ENCODE measurements at places on chromosomes 2 and 18.

DNA sequence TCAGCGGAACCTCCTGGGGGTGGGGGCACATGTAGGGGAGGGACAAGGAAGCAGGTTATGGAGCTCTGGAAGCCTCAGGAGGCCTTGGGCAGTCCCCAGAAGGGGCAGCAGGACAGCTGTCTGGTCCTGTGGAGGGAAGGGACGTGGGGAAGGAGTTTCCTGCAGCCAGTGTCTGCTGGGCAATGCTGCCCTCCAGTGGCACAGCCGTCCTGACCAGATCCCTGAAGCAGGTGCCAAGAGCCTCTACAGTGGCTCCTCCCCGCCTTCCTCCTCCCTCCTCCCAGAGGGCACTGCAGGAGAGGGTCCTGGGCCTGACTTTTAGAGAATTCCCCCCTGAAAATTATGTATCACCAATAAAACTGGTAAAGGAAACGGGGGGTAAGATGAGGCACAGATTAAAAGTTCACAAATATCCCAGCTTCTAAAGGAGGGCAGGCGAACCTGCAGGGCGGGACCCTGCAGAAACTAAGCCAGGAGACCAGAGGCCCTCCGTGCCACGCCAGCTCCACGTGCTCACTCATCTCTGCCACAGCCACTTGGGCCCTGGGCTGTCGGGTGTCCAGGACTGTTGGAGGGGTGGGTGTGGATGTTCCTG is 258.5 kb downstream of the TWIST2 start:
- peak; percentile 65 for DNase-seq

DNA sequence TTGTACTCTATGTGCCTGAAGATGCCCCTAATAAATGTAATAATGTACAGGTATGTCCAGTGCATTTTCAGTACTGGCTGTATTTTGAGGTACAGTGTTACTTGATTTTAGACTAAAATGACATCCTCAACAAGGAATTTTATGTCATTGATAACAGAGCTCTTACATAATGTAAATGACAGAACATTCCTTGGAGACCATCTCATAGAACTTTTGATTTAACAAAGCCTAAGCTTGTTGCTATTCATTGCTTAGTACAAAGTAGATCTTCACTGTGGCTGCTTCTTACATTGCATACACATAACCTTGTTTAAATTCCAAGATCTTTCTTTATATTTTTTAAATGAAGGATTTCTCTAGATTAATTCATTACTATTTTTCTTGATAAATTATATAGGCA is 24.1 kb downstream of the DYNC1I2 start:
- DNase-seq = peak; percentile 25

- DNase-seq = no peak
These were observed 61.0 kb downstream of the MAP3K20 start for GRCh38 chr2:173136599-173136998.

GRCh38 chr2:30709516-30709915 is 97.7 kb downstream of the CAPN13 start:
- DNase-seq = no peak

- no peak for DNase-seq
These were observed 301.4 kb upstream of the CNTNAP5 start for GRCh38 chr2:123723706-123724105.

DNA sequence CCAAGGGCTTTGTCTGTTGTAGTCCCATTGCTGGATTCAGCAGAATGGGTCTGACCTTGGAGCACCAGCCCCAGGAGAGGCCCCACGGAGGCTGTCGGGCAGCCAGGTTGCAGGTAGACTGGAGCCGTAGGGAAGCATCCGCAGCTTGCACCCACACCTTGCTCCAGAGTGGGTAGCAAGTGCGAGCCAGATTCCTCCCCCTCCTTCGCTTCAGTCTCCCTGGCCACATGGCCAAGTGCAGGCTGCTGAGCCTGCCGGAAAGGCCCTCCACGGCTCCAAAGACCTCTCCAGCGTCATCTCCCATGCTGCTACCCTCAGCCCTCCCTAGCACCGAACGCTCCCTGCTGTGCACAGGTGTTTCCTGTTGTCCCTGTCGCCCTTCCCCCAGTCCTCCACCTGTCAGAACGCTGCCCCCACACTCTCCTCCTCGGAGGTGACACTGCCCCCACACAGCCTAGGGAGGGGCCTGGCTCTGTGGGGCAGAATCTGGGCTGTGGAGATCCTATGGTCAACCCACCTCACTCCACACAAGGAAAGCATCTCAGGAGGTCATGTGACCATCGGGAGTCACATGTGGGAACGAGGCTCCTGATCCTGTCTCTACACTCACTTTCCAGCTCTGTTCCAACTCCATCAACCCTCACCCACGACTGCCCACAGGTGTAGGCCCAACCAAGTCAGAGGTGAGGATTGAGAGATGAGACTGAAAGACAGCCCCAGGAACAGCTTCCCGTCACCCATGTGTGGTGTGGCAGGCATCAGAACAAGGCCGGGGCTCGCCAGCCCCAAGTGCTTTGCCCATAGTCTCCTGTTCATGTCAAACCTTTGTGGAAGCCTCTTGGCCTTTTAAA is 8.3 kb downstream of the KCNF1 start:
- DNase-seq = no peak

- DNase-seq = no peak
These were observed 61.8 kb downstream of the BIN1 start for GRCh38 chr2:127044977-127045661.

DNA sequence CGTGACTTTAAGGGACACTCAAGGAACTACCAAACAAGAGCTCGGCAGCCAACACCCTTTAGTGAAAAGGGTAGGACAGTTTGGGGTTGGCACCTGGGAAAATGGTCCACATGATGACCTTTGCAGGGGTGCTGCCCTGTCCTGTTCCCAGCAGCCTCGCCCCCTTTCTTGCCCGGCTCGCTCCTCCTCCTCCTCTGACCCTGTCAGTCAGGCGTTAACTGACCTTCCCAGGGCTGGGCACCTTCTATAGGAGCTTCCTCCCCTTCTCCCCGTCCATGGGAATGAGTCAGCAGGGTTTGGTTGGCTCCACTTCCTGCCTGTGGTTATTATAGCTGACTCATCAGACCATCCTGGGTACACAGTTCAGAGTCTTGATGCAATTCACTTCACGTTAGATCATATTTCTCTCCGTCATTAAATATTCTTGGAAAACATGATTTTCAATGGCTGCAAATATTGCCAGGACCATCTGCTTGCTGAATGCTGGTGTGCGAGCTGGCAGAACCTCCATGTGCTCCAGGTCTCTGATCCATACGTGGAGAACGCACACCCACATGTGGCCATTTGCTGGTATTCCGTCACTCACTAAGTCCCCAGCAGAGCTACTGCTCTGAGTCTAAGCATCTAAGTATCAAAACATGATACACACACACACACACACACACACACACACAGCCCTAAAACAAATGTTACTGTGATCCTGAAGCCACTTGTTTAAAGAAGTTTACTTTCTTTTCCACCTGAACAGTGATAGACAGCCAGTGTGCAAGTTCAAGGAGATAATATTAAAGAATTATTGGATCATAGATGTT is 185.0 kb downstream of the ANAPC1 start:
- DNase-seq = peak; percentile 85

GRCh38 chr18:35750929-35751328 is 169.4 kb downstream of the GALNT1 start:
- peak; percentile 11 for DNase-seq

GRCh38 chr2:239268549-239268948 is 132.3 kb downstream of the HDAC4 start:
- no peak for DNase-seq

DNA sequence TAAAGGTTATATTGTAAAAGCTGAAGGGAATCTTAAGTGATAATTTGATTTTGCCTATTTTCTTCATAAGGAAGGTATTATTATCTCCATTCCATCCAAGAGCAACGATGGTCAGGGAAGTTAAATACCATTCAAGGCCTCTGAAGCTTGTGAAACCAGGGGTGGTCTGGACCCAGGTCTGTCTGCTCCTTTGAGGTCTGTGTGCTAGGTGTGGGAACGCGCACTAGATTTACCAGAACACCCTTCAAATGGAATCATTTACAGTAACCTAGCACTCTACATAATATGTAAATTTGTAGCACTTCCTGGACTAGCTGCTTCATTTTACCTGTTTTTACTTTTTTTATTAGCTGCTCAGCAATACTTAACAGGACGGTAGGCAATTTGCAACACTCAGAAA is 6.4 kb upstream of the TRIB2 start:
- no peak for DNase-seq

- peak; percentile 43 for DNase-seq
These were observed at the start of gene SRD5A2 for GRCh38 chr2:31580321-31581117. SRD5A2 (minus strand) TSS chr2:31580938; CDS start chr2:31580900, 38 bp downstream.

DNA sequence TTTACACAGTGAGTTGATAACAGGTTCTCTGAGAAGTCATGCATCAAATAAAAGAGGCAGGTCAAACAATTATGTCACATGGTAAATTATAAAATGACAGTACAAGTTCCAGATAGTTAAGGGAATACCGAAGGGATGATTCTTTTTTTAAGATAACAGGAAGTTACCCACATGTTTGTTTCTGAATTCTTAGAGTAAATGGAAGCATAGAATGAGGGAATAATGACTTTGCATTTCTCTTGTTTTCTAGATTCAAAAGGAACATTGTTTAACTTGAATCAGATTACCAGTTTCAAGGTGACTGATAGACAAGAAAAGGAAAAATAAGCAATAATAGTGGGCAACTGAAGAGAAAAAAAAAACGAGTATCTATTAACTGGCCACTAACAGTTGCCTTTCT is 124.5 kb downstream of the MIB1 start:
- DNase-seq = no peak

- no peak for DNase-seq
These were observed 58.7 kb downstream of the THADA start for GRCh38 chr2:43537137-43537536.

DNA sequence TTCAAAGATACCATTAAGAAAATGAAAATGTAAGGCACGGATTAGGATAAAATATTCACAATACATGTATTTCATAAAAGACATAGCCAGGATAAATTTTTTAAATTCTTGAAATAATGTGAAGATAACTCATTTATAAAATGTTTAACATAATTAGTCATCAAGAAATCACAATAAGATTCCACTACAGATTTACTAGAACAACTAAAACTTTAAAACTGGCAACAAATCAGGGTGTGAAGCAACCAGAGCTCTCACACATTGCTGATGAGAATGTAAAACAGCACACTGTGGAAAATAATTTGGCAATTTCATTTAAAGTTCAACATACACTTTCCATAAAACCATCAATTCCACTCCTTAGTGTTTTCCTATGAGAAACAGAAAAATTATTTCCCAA is 89.6 kb upstream of the UBE2E3 start:
- DNase-seq = no peak

GRCh38 chr2:10372203-10372861 is 69.6 kb downstream of the HPCAL1 start:
- no peak for DNase-seq

DNA sequence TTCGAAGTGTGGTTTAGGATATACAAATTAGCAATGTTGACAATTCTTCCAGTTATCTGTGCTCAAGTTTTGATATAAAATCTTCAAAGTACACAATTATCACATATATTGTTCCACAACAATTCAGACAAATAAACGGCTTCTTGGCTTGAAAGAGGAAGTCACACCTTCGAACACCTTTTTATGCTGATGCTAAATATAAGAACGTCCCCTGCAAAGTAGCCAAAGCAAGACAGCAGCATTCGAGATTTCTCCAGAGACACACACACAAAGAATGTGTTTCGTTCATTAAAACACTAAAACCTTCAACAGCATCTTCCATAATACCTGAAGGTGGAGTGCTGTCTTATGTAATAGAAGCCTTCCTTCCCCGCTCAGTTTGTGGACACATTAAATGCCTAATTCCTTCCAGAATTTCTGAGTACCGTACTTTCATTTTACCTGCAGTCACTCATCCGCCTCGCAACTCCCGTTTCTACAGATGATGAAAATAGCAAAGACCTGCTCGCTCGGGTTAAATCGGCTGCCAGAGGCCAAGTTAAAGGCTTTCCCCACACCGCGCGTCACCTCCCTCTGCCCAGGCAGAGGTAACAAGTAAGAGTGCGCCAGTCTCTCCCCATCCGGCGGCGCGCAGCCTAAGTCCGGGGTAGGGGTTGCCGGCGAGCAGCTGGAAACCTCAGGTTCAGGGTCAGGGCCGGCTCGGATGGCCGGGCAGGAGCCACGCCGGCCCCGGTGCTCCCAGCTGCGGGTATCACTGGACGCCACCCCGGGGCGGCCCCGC is 847 bp downstream of the SERPINE2 start:
- peak; percentile 74 for DNase-seq

- DNase-seq = peak; percentile 13
These were observed 6.9 kb downstream of the OTX1 start for GRCh38 chr2:63057249-63058143.

DNA sequence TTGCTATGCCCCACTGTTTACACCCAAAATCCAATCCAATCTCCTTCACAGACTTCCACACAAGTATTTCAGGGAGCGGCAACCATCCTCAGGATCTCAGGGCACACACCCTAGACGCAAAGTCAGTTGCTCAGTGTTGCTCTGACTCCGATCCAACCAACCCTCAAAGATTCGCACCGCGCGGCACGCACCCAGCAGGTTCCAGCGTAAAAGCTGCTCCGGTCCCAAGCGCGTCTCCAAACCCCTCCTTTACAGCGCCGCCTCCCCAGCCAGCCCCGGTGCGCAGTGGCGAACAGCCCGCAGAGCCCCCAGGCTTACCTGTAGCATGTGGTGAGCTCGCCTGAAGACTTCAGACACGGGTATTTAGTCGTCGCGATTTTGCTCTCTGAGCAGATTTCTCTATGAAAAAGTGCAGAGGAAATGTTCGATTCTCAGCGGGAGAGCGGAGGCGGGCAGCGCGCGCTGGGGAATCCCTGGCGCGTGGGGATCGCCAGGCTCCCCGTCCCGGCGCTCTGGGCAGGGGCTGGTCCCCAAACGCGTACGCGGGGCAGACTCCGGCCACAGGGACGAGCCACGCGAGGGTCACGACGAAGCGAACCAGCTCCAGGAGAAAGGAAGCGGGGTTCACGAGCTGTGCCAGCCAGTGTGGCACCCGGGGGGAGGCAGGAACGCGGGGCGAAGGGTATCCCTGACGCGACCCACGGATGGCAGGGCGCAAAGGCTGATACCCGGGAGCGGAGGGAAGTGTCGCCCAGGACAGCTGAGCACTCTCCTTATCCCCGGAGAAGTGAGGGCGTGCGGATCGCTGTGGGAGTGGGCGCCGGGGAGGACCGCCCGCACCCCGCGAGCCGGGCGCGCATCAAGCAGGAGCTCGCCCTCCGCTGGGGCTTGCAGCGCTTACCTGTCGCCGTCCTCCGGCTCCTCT is 650 bp downstream of the CCBE1 start:
- DNase-seq = peak; percentile 53

DNA sequence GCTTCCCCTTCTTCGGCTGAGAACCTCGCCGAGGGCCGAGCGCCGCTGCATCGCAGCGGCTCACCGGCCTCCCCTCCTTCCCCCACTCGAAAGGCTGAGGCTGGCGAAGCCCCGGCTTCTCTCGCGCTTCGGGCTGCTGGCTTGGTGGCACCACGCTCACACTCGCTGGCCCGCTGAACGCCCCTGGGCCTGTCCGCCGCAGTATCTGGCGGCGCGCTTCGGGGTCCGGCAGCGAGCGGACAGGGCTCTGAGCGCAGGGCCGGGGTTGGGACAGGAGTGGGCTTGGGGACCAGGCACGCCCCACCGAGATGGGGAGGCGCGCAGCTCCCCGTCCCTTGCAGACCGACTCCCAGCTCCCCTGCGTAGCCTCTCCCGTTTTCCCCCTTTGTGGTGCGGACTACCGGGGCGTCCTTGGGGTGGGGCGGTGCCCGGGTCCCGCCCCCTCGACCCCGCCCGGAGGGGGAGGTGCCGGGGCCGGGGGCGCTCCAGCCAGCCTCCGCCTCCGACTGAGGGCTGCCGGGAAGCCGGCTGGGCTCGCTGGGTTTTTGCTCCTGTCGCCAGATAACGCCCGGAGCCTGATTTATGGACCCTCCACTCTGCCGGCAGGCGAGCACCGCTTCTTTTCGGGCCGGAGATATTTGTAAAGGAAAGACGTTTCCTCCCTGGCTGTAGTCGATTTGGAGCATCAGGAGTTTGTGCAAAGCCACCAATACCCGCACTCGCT is 3.8 kb downstream of the GBX2 start:
- DNase-seq = peak; percentile 72

All from mesendoderm (in vitro differentiated cells).